Activated naive CD8-positive, alpha-beta T cell treated with anti-CD3 and anti-CD28 coated beads, Interleukin-2, amount 10 ng/mL, durations not matched to agents 7 days and 5 days (primary cell): ENCODE measurements at places on chromosomes 12 and 14. TPM values are rescaled to one million over a fixed set of nuclear protein-coding genes. Genes with fewer than 3 reads are reported as not detected.

The DPY19L2 gene
- 7.6 TPM for total RNA-seq

The RPGRIP1 gene
- total RNA-seq, result not detected

The RTN1 gene
- total RNA-seq, result not detected

The SLCO1B1 gene
- total RNA-seq, result not detected

The ADCK1 gene
- 3.8 TPM for total RNA-seq

The PLEKHD1 gene
- 0.08 TPM for total RNA-seq

The ADAM21 gene
- not detected for total RNA-seq

GRCh38 chr12:106645074-106645421 lies 62.2 kb downstream of the RFX4 start:
- H3K27me3 ChIP-seq, result peaks cover 16% of the 10 kb centered on the region
- H3K27ac ChIP-seq, result no peak overlapping the region
- H3K4me1 ChIP-seq, result no peaks in the 10 kb centered on the region
- H3K4me3 ChIP-seq, result no peak overlapping the region
- no peak for DNase-seq

DNA sequence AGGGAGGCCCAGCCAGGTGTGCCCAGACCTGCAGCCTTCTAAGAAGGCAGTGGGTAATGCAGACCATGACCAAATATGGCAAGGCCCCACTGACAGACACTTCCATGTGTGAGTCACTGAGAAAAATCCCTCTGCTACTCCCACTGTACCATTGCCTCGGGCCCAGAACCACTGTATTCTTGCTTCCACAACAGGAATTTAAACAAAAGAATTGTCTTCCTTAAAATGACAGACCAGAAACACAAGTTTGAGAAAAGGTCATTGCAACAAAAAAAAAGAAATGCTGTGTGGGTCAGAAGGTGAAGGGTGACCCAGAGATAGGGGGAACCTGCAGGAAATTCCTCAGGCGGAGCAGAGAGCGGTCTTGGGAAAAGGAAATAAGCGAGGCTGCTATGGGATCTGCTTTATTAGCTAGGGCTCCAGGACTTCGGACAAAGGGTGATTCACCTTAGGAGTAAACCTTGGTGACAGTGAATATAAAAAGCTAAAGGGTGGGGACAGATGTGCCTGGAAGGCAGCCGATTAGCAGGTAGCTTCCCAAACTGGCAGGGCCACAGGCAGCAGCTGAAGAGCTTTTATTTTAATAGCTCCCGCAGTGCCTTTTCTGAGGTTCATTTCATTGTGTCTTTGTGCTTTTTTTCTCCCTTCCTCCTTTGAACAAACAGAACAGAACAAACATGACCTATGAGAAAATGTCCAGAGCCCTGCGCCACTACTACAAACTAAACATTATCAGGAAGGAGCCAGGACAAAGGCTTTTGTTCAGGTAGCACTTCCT lies 185.3 kb upstream of the BCL2L14 start:
- H3K36me3 ChIP-seq, result peaks cover 65% of the 10 kb centered on the region
- no peak overlapping the region for H3K27ac ChIP-seq
- H3K4me1 ChIP-seq, result peaks cover 16% of the 10 kb centered on the region
- no peak overlapping the region for H3K4me3 ChIP-seq

DNA sequence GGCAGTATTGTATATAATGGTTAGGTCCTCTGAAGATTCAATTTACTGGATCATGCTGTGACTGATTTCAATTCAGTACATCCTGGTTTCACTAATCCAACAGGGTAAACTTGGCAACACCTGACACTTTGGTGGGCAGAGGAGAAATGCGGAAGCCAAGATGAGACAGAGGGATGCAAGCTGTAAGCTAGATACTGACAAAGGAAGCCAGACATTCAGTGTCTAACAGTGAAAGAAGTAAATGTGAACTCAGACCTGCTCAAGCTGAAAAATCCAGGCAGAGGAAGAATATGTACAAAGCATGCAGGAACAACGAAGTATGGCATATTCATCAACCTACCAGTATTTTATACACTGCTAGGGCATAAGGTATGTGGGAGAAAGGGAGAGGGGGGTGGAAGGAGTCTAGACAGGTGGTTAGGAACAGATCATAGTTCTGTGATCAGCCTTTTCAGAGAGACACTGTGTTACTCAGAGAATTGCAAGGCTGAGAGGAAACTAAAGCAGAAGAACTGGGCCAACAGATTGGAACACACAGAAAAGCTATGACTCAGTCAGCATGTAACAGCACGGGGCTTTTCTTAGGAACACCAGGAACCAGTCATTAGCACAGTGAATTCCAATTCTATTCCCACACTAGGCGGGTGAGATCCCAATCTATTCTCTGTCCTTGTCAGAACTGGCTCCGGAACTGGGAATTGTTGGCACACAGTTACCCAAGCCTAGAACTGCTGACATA lies 40.3 kb downstream of the NELL2 start:
- H3K4me1 ChIP-seq, result peaks cover 74% of the 10 kb centered on the region
- H3K4me3 ChIP-seq, result peak overlapping the region; percentile 83
- no peaks in the 10 kb centered on the region for H3K27me3 ChIP-seq
- DNase-seq, result no peak
- peak overlapping the region; percentile 96 for H3K27ac ChIP-seq
- H3K36me3 ChIP-seq, result no peaks in the 10 kb centered on the region

DNA sequence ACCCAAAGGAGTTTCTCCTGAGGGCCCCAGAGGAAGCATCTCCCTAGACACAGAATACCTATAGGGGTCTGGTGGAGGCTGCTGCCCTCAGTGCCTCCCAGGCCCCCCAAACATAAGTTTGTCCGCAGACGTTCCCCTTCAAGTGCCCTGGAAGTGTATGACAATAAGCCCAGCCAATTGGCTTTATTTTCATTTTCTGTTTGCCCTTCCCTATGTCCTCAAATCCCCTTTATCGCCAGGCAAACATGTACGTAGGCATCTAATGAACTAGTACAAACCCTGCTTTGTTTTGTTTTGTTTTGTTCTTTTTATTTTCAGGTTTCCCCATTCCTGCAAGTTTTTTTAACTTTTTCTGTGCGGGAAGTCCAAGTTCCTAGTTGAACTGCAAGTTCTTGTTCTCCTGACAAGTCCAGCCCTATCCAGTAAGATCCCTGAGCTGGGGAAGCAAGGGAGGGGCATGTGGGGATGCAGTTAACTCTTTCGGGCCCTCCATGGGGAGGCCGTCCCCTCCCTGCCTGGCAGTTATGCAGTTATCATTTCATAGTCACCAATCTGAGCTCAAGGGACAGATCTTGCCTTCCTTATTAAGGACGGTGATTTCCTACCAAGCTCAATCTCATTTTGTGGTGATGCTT lies 141.9 kb downstream of the KCNA5 start:
- H3K27me3 ChIP-seq, result peaks cover 6% of the 10 kb centered on the region
- no peak overlapping the region for H3K27ac ChIP-seq
- H3K36me3 ChIP-seq, result no peaks in the 10 kb centered on the region
- H3K4me1 ChIP-seq, result no peaks in the 10 kb centered on the region
- no peak for DNase-seq
- H3K4me3 ChIP-seq, result no peak overlapping the region

DNA sequence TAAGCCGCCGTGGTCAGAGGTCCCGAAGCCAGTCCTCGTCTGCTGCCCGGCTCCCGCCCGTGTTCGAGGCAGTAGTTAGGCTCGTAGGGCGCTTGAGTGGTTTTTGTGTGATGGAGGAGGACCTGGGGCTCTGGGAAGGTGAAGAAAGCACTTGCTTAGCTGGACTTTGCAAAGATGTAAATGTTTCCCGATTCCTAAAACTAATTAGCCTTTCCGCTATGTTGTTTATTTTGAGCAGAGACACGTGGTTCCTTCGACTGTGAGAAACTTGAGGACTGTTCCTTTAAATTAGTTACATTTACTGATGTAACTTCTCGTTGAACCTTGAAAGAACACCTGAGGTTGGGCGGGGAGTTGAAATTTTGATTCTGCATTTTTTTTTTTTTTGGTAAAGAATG lies 33.9 kb downstream of the MIA2 start:
- peak overlapping the region; percentile 78 for H3K4me3 ChIP-seq
- H3K27me3 ChIP-seq, result no peaks in the 10 kb centered on the region
- H3K4me1 ChIP-seq, result peaks cover 36% of the 10 kb centered on the region
- H3K27ac ChIP-seq, result peak overlapping the region; percentile 95
- DNase-seq, result no peak

DNA sequence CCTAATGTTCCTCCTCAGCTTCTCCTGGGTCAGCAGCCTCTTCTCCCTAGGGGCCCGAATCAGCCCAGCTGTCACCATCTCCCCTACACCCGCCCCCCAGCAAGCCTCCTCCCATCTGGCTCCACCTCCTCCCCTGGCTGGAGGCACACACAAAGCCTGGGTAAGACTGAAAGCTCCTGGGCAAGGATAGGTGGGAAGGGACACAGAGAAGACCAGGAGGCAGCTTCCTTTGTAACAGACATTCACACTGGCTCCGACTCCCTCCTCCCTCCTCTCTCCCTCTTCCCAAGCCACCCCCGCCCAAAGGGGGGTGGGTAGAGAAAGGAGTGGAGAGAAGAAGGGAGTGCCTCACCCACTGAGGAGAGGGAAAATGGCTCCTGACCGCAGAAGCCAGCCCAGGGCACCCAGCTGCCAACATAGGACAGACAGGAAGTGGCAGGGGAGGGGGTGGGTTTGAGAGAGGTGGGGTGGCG lies 4.0 kb downstream of the CHD4 start:
- DNase-seq, result no peak
- no peak overlapping the region for H3K4me3 ChIP-seq
- peaks cover 51% of the 10 kb centered on the region for H3K36me3 ChIP-seq
- H3K27me3 ChIP-seq, result no peaks in the 10 kb centered on the region

DNA sequence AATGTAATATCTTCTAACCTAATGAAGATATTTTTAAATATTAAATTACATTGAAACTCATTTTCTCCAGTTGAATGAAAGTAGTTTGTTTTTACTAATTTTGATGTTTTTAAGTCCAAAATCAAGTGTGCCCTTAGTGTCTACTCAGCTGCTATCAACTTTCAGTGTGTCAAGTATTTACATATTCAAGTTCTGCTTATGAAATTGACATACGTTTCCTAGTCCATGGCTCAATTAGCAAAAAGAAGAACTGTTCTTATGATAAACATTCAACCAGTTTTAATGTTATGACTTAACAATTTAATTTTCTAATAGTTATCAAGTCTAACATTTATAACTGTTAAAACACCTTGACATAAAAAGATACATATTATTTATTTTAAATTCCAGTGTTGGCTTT lies 137.1 kb downstream of the DUSP6 start:
- no peak for DNase-seq
- H3K27ac ChIP-seq, result no peak overlapping the region
- no peak overlapping the region for H3K4me3 ChIP-seq

DNA sequence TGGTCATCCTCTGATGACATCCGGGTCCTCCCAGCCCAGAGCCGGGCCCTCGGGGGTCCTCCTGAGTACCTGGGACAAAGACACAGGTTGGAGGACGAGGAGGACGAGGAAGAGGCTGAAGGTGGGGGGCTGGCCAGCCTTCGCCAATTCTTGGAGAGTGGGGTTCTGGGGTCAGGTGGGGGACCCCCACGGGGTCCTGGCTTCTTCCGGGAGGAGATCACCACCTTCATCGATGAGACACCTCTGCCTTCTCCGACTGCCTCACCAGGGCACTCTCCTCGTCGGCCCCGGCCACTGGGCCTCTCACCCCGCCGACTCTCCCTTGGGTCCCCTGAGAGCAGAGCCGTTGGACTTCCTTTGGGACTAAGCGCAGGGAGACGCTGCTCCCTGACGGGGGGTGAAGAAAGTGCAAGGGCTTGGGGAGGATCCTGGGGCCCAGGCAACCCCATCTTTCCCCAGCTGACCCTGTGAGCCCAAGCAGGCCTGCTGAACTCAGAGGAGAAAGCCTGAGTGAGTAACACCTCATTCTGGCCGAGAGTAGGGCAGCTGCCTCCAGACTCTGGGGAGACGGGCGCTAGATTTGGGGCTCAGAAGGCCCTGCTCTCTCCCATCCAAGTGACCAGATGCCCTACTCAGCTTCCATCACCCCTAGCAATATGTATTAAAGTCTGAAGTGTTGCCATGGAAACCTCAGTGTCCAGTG lies 1.3 kb upstream of the P3H3 start:
- no peaks in the 10 kb centered on the region for H3K36me3 ChIP-seq
- peaks cover 73% of the 10 kb centered on the region for H3K27me3 ChIP-seq
- DNase-seq, result peak; percentile 32
- peaks cover 17% of the 10 kb centered on the region for H3K4me1 ChIP-seq
- peak overlapping the region; percentile 58 for H3K4me3 ChIP-seq
- H3K27ac ChIP-seq, result no peak overlapping the region

- H3K27ac ChIP-seq, result no peak overlapping the region
- H3K36me3 ChIP-seq, result no peaks in the 10 kb centered on the region
- DNase-seq, result no peak
- H3K27me3 ChIP-seq, result no peaks in the 10 kb centered on the region
- no peaks in the 10 kb centered on the region for H3K4me1 ChIP-seq
- no peak overlapping the region for H3K4me3 ChIP-seq
These were observed 482.4 kb upstream of the SOX5 start for GRCh38 chr12:24431872-24432271.

- H3K4me1 ChIP-seq, result no peaks in the 10 kb centered on the region
- no peaks in the 10 kb centered on the region for H3K27me3 ChIP-seq
- H3K4me3 ChIP-seq, result no peak overlapping the region
- no peaks in the 10 kb centered on the region for H3K36me3 ChIP-seq
- H3K27ac ChIP-seq, result no peak overlapping the region
These were observed 518.0 kb upstream of the TBX3 start for GRCh38 chr12:115201966-115202365.

- peaks cover 42% of the 10 kb centered on the region for H3K27me3 ChIP-seq
- no peak overlapping the region for H3K4me3 ChIP-seq
- H3K27ac ChIP-seq, result no peak overlapping the region
These were observed 171.9 kb downstream of the RGS6 start for GRCh38 chr14:72104011-72104613.

DNA sequence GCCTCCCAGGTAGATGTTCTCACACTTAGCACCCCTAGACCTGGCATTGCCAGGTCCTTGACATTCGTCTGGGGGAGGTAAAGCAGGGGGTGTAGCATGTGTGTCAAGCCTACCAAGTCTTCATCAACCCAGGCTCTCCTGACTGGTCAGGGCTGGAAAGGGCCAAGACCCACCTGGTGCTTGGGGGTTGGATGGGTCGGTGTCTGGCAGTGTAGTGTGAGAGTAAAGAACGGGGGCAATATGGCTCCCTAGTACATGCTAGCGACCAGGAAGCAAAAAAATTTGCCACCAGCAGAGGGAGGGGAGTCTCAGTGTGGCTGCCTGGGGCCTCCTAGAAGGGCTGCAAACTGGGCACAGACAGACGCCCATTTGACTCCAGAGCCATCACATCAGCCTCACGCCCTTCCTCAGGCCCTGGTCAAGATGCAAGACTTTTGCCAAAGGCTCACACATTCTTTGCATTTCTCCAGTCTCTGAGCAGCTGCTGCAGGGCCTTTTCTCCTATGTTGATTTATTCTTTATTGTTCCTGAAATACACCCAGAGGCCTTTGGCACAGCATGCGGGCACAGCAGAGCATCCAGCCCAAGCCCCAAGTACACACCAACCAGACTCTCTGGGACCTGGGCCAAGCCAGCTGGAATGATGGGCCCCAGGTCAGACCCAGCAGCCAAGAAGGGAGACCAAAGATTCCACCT lies 38.3 kb upstream of the PNMA1 start:
- no peak for DNase-seq
- H3K4me1 ChIP-seq, result peaks cover 95% of the 10 kb centered on the region
- peak overlapping the region; percentile 93 for H3K27ac ChIP-seq
- H3K36me3 ChIP-seq, result peaks cover 11% of the 10 kb centered on the region
- no peaks in the 10 kb centered on the region for H3K27me3 ChIP-seq
- peak overlapping the region; percentile 86 for H3K4me3 ChIP-seq

GRCh38 chr14:100772607-100773165 lies 46.0 kb downstream of the DLK1 start:
- H3K36me3 ChIP-seq, result no peaks in the 10 kb centered on the region
- no peak overlapping the region for H3K27ac ChIP-seq
- H3K4me3 ChIP-seq, result no peak overlapping the region
- peaks cover 2% of the 10 kb centered on the region for H3K27me3 ChIP-seq

GRCh38 chr14:101230161-101230850 lies 326.8 kb upstream of the RTL1 start:
- H3K27ac ChIP-seq, result no peak overlapping the region
- H3K36me3 ChIP-seq, result no peaks in the 10 kb centered on the region
- H3K4me1 ChIP-seq, result peaks cover 5% of the 10 kb centered on the region
- H3K4me3 ChIP-seq, result no peak overlapping the region
